Endodermal cell (in vitro differentiated cells): ENCODE measurements at places on chromosomes 5 and 9.

DNA sequence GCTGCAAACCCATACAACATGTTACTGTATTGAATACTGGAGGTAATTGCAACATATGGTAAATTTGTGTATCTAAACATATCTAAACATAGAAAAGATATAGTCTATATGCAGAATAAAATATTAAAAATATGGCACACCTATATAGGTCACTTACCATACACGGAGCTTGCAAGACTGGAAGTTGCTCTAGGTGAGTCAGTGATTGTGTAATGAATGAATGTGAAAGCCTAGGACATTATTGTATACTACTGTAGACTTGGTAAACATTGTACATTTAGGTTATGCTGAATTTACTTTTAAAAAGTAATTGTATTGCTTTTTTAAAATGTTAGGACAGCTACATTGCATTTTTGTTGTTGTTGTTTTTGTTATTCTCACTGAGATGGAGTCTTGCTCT, 968.8 kb downstream of the TLE1 start:
- DNase-seq: no peak

GRCh38 chr9:97860451-97861147, 7.6 kb downstream of the FOXE1 start:
- peak; percentile 43 for DNase-seq

DNA sequence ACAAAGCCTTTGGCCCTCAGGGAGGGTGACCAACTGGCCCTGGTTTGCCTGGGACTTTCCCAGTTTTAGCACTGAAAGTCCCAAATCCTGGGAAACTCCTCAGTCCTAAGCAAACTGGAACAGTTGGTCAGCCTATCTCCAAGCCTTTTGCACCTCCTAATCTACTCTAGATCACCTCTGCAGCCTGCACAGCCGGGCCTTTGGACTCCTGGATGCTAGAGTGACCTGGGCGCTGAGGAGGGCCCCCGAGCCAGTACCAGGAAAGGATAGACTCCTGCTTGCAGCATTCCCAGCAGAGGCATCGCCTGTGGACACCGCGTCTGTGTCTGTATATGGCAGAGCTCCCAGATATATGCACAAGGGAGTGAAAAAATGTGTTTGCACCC, 15.1 kb downstream of the IRF1 start:
- DNase-seq: no peak

GRCh38 chr5:10987276-10987924, 226.4 kb upstream of the DAP start:
- no peak for DNase-seq

GRCh38 chr9:25918761-25919160, 240.5 kb upstream of the TUSC1 start:
- DNase-seq: no peak

DNA sequence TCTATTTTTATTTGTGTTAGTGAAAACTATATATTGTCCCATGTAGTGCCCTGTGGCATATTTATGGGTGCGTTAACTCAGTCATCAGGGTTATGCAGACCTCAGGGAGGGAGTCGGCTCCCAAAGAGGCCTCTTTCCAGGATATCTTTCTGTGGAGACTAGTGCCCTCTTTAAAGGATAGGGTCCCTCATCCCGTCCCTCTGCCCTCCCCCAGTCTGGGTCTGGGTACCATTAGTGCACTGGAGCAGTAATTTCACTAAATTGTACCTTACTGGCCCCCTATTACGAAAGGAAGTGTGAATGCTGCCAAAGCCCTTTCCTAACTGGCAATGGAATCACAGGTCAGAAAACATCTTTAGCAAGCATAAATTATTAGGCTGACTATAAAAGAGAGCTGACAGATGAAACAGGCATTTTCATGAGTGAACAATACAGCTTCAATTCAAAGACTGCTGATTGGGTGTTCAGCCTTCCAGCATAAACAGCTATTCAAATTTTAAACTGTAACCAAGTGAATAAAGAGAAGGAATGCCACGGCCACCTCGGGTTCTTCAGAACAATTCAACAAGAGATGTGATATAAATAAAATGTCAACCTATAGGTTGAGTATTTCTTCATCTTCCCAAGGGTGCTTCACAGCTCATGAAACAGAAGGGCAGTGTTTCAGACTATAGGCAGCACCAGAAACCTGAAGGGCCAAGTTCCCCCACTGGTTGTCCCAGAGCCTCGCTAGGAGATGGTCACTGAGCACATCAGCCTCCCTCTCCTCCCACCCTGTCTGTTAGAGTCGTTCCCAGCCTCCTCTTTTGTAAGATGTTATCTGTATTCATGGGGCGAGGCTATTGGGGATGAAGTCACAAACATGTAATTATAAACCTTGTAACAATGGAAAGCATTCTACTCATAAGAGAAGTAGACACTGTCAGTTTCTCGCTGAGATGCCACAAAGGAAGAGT, 318.7 kb downstream of the TMEM161B start:
- no peak for DNase-seq

- no peak for DNase-seq
Measured at GRCh38 chr9:13734601-13735000, 455.1 kb upstream of the MPDZ start.
